ENCODE measurements at places on chromosomes 2 and 18.

GRCh38 chr2:133508546-133509165 is 59.6 kb downstream of the NCKAP5 start:
- DNase-seq, result no peak

GRCh38 chr2:102449370-102449974 is 23.6 kb upstream of the SLC9A4 start:
- no peak for DNase-seq

DNA sequence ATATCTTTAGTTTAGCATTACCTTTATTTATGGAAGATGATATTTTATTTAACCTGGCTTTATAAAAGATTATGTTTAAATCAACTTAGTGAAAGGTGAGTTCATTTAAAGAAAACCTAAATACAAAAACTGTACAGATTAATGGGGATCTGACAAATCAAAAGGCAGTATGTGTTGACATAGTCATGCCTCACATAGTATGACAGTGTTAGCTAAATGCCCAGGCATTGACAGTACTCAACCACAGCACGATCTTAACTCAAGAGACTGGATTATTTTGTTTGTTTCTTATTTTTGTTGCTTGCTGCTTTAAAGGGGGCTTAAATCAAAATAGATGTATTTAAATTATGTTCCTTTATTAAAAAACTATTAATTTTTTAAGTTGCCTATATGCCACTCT is 7.8 kb downstream of the DOK6 start:
- no peak for DNase-seq

- no peak for DNase-seq
Measured at GRCh38 chr18:70072678-70073077, 125.0 kb upstream of the CD226 start.

GRCh38 chr2:195600778-195601177 is 56.2 kb upstream of the SLC39A10 start:
- no peak for DNase-seq

GRCh38 chr2:73134471-73134870 is 21.7 kb upstream of the RAB11FIP5 start:
- DNase-seq, result no peak

- no peak for DNase-seq
Measured at GRCh38 chr2:23606968-23607367, 222.0 kb downstream of the KLHL29 start.

GRCh38 chr2:75431763-75432162 is 129.0 kb downstream of the EVA1A start:
- no peak for DNase-seq

DNA sequence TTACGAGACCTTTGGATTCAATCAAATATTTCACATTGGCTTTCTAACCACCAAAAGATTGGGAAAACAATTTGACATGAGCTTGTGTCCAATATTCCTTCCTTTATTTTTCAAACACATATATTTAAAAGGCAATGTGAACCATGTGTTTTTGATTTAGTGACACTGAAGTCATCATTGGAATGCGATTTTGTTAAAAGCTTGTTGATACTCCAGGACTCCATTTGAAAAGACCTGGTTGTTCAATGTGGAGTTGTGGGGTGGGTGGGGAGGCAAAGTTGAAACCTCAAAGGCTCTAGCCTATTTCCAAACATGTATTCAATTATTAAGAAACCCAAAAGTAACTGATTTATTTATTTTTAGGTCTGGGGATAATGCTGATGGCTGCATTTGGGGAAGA is 114.1 kb upstream of the TRIB2 start:
- no peak for DNase-seq
